Choroid plexus epithelial cell (primary cell): ENCODE measurements at places on chromosomes 11 and 22.

DNA sequence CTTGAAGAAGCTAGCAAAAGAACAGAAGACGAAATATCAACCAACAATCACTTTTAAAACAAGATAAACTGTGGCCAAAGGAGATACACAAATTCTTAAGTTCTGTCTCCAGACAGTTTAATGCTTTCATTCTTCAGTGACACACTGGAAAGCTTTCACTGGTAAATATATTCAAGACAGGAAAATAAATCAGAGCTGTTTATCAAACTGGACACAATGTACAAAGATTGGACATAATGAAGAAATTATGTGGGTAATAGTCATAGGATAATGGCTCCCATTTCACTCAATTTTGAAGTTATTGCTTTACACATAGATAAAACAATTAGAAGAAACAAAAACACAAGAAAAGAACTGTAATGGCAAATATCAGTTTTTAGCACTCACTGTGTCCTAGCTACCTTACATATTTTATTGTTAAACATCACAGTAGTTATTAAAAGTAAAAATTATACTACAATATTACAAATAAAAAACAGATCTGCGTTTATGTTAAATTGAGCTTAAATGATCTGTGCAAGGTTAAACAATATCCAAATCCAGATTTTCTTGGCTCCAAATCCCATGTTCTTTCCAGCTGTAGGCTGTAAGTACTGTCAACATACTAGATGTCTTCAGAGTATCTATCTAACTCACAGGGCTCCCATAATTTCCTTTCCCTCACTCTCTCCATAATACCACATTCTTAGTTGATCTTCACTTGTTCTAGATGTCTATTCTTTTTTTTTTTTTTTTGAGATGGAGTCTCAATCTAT is 38.6 kb upstream of the NOX4 start:
- no peak for DNase-seq

- DNase-seq = peak; percentile 63
These were observed 39.6 kb downstream of the BCR start for GRCh38 chr22:23219822-23220484.

DNA sequence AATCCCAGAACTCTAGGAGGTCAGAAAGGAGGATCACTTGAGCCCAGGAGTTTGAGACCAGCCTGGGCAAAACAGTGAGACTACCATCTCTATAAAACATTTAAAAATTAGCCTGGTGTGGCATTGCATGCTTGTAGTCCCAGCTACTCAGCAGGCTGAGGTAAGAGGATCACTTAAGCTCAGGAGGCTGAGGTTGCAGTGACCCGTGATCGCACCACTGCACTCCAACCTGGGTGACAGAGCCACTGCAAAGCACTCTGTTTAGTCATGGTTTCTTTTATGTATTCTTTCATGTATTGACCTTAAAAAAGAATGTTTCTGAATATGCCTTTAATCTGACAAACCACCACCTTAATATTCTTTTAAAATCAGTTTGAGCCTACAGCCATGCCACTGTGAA is 52.2 kb downstream of the BIRC2 start:
- DNase-seq = no peak

DNA sequence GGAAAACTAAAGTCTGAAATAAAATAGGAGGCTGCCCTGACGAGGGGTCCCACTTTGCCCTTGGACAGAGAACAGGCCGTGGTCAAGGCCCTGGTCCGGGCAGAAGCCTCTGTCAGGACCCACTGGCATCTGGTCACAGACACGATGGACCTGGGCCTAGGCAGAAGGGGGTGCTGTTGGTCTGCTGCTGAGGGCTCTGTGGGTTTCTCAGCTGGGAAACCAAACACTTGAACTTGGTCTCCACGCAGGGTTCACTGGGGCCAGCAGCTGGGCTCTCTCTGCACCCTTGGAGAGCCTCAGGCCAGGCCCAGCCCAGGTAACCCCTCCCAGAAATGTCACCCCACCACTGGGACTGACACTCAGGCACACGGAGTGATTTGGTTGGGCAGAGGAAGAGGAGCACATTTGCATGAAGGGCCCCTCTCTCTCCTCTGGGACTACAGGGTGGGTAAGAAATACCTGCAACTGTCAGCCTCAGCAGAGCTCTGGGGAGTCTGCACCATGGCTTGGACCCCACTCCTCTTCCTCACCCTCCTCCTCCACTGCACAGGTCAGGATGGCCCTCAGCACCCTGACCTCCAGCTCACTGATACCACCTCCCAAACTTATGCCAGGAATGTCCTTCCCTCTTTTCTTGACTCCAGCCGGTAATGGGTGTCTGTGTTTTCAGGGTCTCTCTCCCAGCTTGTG is 48.1 kb upstream of the TOP3B start:
- DNase-seq = peak; percentile 65

GRCh38 chr22:37378642-37379058 is 48.6 kb downstream of the ELFN2 start:
- DNase-seq = peak; percentile 33

DNA sequence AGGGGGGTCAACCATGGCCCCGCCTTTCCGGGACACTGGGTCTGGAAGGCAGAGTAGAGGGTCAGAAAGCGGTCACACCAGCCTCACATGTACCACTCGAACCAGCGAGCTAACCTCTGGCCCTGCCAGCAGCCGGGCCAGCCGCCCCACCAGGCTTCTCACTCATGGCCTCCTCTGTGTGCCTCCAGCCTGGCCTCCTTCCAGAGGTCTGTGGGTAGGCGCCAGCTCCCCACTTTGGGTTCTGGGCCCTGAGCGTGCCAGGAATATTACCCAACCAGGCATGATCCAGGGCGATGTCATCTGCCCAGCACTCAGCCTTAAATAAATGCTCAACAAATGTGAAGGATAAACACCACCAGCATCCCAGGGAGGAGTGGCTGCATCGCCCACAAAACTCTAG is 5.8 kb downstream of the SCUBE1 start:
- DNase-seq = no peak
